ENCODE measurements at places on chromosomes 4 and X. TPM values are rescaled to one million over a fixed set of nuclear protein-coding genes. Genes with fewer than 3 reads are reported as not detected.

TMEM271 gene
- total RNA-seq = not detected

OCIAD2 gene
- total RNA-seq = 7.3 TPM

LGI2 gene
- 4.4 TPM for total RNA-seq

GSPT2 gene
- total RNA-seq = 5.9 TPM

SEPTIN6 gene
- 12.1 TPM for total RNA-seq

SMS gene
- 74.3 TPM for total RNA-seq

TEX13B gene
- total RNA-seq = not detected

LAGE3 gene
- total RNA-seq = 15.5 TPM

SCRG1 gene
- total RNA-seq = not detected

TMEM156 gene
- total RNA-seq = 0.49 TPM

SPINK2 gene
- not detected for total RNA-seq

SPANXA1 gene
- not detected for total RNA-seq

FAM9B gene
- total RNA-seq = not detected

ARHGEF9 gene
- total RNA-seq = 21.7 TPM

RAB33A gene
- not detected for total RNA-seq

ADAM29 gene
- not detected for total RNA-seq

DIPK2B gene
- 19.6 TPM for total RNA-seq

Data from subcutaneous adipose tissue (tissue), 4 donors.